Activated T-cell treated with anti-CD3 and anti-CD28 coated beads for 48 hours (primary cell): ENCODE measurements at places on chromosomes 1 and 21.

- DNase-seq: no peak
Measured at GRCh38 chr1:85502625-85503083, 37.7 kb upstream of the DDAH1 start.

DNA sequence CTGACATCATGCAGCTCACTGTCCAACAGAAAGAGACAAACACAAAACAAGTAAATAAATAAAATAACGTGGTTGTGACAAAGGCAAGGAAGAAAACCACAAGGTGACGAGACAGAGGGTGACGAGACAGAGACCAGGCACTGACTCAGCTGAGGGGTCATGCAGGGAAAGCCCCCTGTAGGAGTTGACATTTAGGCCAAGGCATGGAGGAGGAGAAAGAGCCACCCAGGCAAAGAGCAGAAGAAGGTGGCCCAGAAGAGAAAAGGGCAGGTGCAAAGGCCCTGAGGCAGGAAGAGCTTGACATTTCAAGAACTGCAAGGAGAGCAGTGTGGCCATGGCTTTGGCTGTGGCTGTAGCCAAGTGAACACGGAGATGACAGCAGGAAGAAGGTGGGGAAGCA is 65.1 kb upstream of the ID3 start:
- DNase-seq: peak; percentile 59

DNA sequence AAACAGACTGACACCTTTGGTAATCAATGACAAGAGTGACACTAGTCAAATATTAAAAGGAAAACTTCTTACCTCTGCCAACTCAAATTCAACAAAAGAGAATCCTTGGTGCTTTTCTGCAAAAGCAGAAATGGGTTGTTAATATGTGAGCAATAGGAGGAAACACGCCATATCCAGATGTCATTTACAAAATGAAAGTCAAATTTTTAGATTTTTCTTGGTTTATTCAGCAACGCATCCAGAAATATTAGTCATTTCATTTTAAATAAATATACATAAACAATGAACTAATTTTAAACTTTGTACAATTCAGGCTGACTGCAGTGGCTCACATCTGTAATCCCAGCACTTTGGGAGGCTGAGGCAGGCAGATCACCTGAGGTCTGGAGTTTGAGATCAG is 22.3 kb downstream of the PABPC4 start:
- DNase-seq: no peak

DNA sequence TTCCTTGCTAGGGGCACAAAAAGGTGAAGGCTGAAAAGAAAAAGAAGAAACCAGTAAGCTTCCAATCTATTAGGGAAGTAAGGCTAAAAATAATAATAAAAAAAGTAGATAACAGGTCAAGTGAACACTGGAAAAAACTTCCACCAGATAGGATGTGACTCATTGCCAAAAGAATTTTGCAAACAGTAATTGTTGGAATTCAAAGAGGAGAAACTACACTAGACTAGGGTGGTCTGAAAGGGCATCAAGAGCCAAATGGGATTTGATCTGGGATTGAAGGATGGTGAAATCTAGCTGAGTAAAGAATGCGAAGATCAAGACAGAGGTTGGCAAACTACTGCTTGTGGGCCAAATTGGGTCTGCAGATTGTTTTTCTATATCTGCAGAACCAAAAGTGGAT is 6.0 kb upstream of the ST6GALNAC3 start:
- no peak for DNase-seq

DNA sequence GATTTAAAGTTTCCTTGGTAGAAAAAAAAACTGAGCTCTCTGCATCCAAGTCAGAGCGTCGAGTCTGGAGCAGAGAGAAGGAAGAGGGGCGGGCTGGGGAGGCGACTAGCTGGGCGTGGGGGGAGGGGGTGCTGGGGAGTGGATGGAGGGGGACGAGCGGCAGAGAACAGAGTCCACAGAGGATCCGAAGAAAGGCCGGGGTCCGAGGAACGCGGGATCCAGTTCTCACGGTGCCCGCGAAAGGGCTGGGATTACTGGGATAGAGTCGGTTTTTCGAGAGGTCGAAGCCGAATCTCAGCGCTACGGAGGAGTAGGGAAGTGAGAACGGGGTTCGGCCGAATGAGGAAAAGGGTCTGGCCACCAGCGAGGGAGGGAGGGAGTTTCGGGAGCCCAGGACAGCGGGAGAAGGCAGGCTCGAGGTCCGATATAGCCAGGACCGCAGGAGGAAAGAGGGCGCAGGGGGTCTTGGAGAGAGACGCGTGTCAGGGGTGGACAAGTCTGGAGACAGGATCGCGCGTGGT is 665 bp downstream of the DAB1 start:
- DNase-seq: no peak

GRCh38 chr1:156281693-156282478 is 739 bp downstream of the SMG5 start:
- peak; percentile 12 for DNase-seq

GRCh38 chr1:19414515-19415121 is 70.7 kb downstream of the CAPZB start:
- no peak for DNase-seq

GRCh38 chr21:42012763-42013329 is 2.7 kb upstream of the ZBTB21 start:
- DNase-seq: no peak

GRCh38 chr1:151292207-151293030 is 10.3 kb downstream of the ZNF687 start:
- DNase-seq: no peak

GRCh38 chr1:117342397-117342796 is 24.9 kb upstream of the MAN1A2 start:
- DNase-seq: no peak

DNA sequence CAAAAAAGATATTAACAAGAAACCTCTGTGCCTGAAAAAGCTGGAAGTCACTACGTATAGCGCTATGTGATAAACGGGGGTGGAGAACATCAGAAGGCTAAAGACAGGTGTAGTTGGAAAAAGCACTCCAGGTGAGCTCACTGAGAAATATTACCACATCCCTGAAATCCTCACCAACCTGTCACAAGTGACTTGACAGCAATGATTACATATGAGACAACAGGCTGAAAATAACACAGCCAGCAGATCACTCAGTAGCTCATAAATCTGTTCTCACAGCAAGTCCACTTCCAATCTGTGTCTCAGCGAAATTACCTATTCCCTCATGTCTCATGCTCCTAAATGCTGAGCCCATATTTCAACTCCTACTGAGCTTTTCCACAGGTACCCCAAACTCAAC is 120.5 kb downstream of the UBR4 start:
- DNase-seq: no peak

DNA sequence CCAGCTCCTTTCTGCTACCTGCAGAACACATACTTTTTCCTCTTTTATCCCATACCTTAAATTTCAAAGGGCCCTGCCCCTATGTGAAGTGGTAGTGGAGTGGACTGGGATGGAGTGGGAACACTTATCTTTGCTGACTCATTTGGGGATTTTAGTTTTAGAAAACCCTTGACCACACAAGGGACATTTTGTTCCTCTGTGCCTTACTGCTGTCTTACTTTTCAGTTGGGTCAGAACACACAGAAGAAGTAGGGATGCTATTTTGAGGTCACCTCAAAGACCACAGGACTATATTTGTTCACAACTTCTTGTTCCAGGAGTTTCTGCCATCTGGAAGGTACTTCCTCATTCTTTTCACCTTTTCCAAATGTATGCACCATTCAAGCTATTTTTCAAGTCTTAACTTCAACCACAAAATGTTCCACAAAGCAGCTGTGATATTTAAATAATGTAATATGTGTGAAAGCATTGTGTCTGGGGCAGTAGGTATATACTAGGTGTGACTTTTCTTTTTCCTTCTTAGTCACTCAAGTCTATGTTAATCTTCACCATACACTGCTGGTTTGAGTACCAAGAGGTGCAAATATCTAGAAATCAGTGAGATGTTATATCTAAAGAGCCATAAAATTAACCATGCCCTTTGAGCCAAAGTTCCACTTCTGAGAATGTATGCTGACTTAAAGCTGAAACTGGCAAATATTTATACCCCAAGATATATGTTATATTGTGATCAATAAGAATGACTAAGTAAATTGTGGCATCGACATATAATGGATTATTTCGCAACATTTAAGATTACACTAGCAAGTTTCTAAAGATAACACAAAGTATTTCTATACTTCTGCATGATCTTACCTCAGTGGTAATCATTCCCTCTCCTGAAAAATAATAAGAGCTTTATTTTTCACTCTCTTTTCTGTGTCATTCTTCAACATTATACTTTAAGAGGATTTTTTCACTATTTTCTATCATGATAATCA is 308.5 kb downstream of the MRPL39 start:
- DNase-seq: no peak

DNA sequence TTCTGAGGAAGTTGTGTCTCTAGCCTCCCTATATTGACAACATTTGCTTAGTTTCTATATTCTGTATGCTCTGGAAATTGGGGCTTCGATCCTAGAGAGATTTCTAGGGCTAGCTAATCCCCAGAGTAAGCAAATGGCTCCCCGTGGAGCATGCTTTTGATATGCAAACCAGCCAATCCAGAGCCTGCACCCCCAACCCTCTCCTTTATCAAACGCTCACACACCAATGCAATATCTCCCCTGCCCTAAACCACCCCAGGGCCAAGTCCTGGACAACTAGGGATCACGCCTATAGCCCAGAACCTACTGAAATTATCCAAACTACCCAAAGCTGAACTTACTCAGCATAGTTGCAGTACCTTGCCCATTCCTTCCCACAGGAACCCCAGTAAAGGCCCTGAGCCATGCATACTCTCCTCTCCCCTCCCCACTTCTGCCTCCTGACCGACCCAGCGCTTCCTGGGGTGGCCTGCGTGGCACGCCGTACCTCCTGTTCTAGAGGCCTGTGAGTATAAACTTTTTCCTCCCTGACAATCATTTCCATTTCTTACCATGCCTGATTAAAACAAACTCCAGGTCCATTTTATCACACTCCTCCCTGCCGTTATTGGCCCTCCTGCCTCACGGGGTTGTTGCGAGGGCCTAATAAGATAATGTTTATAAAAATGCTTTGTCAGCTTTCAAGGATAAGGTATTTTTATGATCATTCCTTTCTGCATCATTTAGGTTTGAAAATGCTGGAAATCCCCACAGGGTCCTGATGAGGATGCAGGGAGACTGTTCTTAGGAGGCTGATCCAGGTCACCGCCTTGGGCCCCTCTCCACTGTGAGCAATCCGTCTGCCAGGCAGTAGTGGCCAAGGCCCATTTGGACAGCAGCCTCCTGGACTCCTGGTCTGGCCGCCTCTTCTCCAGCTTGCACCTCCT is 102.7 kb downstream of the TENT5C start:
- DNase-seq: no peak

DNA sequence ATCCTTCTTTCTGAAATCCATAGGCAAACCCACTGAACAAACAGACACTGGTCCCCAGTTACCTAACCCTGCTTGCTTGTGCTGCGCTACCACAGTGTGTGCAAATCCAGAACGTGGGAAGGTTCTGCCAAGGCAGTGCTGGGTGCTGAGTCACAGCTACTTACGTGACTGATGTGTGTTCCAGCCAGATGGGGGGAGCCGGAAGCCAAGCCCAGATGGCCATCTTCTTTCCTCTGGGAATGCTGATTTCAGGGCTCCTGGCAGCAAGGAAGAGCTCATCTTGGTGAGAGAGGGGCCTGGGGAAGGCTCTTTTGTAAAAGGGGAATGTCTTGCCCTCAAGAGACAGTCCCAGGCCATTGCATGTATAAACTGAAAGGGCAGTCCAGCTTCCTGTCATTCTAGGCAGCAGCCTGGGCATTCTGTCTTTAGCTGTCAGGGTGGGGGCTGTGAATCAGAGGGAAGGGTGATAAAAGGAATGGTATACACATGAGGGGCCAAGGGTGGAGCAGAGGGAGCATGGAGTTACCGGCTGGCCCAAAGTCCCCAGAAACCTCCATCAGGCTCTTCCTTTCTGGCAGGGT is 54.1 kb downstream of the CD46 start:
- DNase-seq: no peak

DNA sequence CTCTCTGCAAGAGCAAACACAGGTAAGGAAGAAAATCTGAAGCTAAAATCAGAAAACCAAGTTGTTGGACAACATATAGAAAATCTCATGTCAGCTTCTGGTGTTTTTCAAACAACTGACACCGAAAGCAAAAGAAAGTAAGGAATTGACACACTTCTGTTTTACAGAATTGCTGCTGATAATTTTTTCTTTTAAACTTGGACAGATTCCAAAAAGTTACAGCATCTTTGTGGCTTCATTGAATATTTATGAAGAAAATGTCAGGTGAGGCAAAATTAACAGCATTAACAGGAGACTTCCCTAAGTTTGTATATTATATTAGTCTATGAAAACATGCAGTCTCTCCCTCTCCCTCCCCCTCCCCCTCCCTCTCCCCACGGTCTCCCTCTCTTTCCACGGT is 14.9 kb upstream of the CTSS start:
- DNase-seq: no peak

- DNase-seq: no peak
Measured at GRCh38 chr1:39524591-39525365, 33.3 kb downstream of the BMP8A start.

GRCh38 chr1:54273795-54274163 is 73.8 kb downstream of the MRPL37 start:
- DNase-seq: no peak

GRCh38 chr1:19163261-19163660 is 46.8 kb downstream of the UBR4 start:
- DNase-seq: no peak

DNA sequence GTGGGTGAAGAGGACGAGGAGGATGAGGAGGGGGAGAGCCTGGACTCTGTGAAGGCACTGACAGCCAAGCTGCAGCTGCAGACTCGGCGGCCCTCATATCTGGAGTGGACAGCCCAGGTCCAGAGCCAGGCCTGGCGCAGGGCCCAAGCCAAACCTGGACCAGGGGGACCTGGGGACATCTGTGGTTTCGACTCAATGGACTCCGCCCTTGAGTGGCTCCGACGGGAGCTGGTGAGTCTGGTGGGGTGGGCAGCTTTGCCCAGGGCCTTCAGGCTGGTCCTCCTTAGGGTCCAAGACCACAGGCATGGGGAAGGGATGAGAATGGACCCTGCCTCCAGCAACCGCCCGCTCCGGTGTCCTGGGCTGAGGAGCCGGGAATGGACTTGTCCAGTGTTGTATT is 430 bp downstream of the FAM167B start:
- no peak for DNase-seq

DNA sequence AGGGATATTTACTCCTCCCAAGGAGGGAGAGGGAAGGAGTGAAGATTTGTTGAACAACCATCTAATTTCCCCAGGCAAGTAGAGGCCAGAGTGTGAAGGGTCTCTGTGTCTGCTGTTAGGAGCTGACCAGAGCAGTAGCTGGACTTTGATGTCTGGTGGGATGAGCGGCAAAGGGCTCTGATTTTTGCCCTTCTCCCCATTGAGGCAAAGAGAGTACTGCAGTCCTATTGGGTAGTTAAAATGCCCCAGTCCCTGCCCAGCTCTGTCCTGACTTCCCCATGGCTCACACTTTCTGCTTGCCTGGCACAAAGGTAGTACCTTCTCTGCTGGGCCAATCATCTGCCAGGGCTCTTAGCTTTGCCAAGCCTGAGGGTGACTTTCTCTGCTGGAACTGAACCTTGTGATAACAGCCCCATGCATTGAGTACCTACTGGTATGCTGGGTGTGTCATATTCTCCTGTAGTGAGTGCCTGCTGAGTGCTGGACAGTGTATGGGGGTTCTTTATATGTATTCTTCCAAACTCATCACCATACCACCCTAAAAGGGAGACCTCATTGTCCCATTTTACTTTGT is 64.0 kb upstream of the SELENON start:
- DNase-seq: no peak
